Left ventricle myocardium inferior (tissue), 1 donor: ENCODE measurements at places on chromosomes 5 and 9. TPM values are rescaled to one million over a fixed set of nuclear protein-coding genes. Genes with fewer than 3 reads are reported as not detected.

- H3K36me3 ChIP-seq, result no peaks in the 10 kb centered on the region
- DNase-seq, result no peak
- H3K4me3 ChIP-seq, result no peak overlapping the region
- H3K4me1 ChIP-seq, result no peaks in the 10 kb centered on the region
- H3K27ac ChIP-seq, result no peak overlapping the region
- no peaks in the 10 kb centered on the region for H3K27me3 ChIP-seq
Measured at GRCh38 chr9:7752481-7752880, 47.1 kb downstream of the DMAC1 start.

- H3K4me1 ChIP-seq, result peaks cover 63% of the 10 kb centered on the region
- H3K27ac ChIP-seq, result peak overlapping the region; percentile 80
- peak; percentile 65 for DNase-seq
- H3K27me3 ChIP-seq, result no peaks in the 10 kb centered on the region
- H3K4me3 ChIP-seq, result no peak overlapping the region
Measured at GRCh38 chr5:10485142-10485795, 43.6 kb downstream of the ROPN1L start.

Gene BAAT
- not detected for total RNA-seq

Gene TIMD4
- total RNA-seq, result not detected

Gene ERP44
- total RNA-seq, result 15.6 TPM

DNA sequence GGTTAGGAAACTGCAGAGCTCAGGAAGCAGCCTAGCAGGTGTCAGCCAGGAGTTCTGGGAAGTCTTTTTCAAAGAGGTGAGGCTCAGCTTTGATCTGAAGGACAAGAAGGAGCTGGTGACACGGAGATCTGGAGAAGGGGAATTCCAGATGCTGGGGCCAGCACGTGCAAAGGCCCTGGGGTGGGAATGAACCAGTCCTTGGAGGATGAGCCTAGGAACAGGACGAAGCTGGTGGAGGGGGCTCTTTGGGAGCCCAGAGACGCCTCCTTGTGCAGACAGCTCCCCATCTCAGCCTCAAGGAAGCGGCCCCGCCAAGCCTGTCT, 15.2 kb upstream of the RNU6ATAC start:
- H3K27me3 ChIP-seq, result peaks cover 42% of the 10 kb centered on the region
- peaks cover 34% of the 10 kb centered on the region for H3K4me1 ChIP-seq
- DNase-seq, result no peak
- peak overlapping the region; percentile 52 for H3K27ac ChIP-seq
- H3K36me3 ChIP-seq, result no peaks in the 10 kb centered on the region
- H3K4me3 ChIP-seq, result no peak overlapping the region
